ENCODE measurements at places on chromosomes 7 and 10.
A peak's percentile ranks its signal among the peaks of the same experiment; 100 is the strongest.

- DNase-seq = no peak
Observed at GRCh38 chr10:6512182-6512581, 67.9 kb downstream of the PRKCQ start.

- DNase-seq = no peak
Observed at GRCh38 chr7:129356176-129356575, 78.1 kb upstream of the STRIP2 start.

GRCh38 chr10:18497806-18498369, 153.5 kb downstream of the NSUN6 start:
- DNase-seq = no peak

DNA sequence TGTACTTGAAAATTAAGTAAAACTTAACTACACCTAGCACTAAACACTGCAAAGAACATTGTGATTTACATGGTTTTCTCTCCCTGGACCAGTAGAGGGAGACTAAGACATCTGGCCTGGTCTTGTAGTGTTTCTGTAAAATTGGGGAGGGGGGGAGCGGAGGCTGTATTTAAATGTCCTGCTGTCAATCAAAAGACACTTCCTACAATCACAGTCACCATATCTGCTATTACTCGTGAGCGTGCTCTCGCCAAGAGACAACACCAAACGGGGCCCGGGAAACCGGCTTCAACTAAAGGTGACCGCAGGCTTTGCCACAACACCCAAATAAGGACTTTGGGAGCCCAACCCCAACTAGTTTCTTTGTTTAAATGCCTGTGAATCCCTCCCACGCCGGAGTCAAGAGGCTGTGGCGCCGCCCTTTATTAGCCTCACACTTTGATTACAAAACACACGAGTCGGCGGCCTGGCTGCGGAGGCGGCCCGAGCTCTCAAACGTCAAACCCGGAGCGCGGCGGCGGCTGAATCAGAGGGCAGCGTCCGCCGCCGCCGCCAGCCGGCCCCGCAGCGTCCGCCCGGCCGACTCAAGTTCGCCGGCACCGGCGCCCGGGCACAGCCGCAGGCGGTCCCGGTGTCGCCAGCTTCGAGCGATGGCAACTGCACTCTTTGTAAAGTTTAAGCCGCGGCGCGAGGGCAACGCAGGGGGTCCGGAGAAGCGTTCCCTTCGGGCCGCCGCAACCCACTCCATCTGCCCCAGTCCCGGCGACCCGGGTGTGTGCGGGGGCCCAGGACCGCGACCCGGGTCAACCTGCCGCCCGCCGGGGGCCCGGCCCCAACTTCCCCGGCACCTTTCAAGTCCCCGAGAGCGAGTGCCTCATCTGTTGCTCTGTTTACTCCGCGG, 1.3 kb downstream of the KDM7A start:
- DNase-seq = peak; percentile 76

DNA sequence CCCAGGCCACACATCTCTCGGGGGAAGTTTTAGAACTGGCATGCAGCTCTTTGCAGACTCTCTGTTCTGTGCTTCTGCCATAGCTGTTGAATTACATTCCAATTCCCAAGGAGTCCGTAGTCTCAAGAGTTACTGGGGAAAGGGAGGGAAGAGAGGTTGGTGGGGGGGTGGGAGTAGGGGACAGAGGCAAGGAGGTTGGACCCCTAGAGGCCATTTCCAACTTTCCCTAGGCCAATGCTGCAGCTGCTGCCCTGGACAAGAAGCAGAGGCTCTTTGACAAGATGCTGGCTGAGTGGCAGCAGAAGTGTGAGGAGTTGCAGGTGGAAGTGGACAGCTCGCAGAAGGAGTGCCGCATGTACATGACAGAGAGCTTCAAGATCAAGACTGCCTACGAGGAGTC, 23.8 kb downstream of the MYH16 start:
- DNase-seq = no peak

GRCh38 chr10:37679465-37679864, 177.9 kb downstream of the ZNF248 start:
- no peak for DNase-seq

DNA sequence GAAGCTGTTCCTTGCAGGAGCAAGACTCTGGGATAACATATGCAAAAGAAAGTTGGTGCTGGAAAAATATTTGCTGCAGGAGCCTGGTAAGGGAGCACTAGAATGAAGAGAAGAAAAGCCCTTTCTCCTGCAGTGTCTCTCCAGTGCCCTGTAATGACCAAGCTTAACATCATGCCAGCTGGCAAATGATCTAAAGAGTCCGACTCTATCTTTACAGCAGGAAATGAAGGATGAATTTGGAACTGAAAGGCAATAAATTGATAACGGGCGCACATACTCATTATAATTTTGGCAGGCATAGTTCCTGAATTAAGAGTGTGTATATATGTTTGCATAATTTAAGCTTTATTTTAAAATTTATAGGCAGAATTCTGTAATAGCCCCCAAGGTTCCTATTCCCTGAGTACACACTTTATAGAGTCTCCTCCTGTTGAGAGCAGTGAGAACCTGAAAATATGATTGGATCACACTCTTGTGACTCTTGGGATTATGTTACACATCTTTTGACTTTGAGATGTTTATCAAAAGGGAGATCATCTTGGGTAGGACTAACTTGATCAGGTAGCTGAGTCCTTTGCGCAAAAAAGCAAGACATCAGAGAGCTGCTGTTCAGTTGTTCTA, 299.0 kb upstream of the MBL2 start:
- no peak for DNase-seq

GRCh38 chr10:62437696-62438095, 63.5 kb downstream of the ZNF365 start:
- DNase-seq = no peak

GRCh38 chr7:78092331-78092730, 293.8 kb downstream of the PHTF2 start:
- DNase-seq = no peak

- no peak for DNase-seq
Observed at GRCh38 chr7:126637538-126637937, 615.2 kb downstream of the GRM8 start.

DNA sequence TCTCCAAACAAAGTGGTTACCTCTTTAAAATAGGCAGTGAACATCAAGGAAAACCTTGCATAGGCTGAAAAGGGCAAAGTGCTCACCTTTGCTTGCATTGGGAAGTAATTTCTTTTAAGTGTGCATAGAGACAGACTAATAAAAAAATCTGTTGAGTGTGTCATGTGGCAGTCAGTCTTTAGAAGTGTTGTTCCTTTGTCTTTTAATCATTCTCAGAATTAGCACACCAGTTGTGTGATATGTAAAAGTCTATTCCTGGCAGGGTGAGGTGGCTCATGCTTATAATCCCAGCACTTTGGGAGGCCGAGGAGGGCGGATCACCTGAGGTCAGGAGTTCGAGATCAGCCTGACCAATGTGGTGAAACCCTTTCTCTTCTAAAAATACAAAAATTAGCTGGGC, 117.0 kb downstream of the INSYN2A start:
- no peak for DNase-seq

DNA sequence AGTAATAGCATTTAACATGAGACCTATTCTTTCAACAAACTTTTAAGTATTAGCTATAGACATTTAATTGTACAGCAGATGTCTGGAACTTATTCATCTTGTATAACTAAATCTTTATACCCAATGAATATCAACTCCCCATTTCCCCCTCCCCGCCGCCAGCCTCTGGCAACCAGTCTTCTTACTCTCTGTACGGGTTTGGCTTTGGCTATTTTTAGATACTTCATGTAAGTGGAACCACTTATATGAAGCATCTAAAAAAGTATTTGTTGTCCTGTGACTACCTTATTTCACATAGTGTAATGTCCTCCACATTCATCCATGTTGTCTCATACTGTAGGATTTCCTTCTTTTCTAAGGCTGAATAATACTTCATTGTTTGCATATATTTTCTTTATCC, 60.8 kb downstream of the RAB18 start:
- DNase-seq = no peak

- DNase-seq = no peak
Observed at GRCh38 chr10:112383325-112383724, 9.4 kb downstream of the ACSL5 start.

- DNase-seq = no peak
Observed at GRCh38 chr10:2759233-2759632, 308.1 kb upstream of the PFKP start.

- DNase-seq = no peak
Observed at GRCh38 chr7:12572941-12573575, 2.5 kb downstream of the SCIN start.

DNA sequence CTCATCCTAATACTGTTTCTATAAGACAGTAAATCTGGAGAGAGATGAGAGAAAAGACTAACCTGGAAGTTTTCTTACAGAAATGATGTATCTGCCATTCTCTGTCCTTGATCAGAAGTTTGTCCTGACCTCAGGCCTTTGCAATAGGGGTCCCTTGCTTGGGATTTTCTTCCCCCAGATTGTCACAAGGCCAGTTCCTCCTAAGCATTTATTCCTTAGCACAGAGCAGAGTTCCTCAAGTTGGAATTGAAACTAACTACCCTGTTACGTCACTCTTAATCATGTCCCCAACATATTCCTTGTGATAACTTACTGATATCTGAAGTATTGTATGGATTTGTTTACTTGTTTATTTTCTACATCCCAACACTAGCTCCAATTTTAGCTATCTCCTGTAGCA, 202.1 kb downstream of the COBL start:
- no peak for DNase-seq

DNA sequence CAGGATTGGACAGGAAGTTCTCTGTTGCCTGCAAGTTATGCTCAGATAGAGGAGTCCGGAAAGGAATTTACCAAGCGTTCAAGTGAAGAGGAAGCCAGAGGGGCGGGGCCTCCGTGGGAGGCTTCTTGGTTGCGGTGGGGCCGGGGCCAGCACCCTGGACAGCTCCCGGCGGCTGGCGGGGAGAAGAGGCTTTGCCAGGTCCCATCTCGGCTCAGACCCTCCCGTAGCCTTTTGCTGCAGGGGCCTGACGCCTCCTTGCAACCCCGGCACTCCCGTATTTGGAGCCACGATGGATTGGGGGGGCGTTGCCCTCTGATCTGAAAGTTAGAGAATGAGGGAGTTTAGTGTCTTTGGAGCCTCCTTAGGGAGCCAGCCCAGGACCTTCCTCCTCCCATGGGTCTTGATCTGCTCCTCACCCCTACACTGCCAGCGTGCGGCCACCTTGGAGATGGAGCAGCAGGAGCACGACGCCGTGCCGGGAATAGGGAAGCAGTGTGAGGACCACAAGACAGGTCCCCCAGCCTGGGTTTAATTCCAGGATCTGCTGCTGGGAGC, 3.1 kb upstream of the SLC18A3 start:
- DNase-seq = peak; percentile 28

- no peak for DNase-seq
Observed at GRCh38 chr7:105024734-105025133, 10.7 kb downstream of the KMT2E start.

- DNase-seq = no peak
Observed at GRCh38 chr7:108973075-108973474, 403.4 kb downstream of the DNAJB9 start.

GRCh38 chr10:81722399-81722798, 152.6 kb upstream of the NRG3 start:
- no peak for DNase-seq

DNA sequence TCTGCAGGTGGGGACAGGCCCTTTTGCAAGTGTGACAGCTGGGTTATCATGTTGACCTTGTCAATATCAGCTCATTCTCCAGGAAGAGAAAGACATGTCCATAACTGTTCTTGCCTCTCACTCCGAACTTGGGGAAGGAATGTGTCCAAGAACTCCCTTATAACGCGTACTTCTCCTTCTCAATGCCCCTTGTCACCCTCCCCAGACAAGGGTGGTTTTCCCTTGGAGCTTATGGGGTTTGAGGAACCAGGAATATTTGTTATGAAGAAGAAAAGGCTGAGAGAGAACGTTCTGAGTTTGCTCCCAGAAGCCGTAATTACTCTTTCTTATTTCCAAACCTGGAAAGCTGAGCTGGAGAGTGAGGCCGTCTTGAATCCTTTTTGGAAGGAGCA, 77.4 kb downstream of the MKI67 start:
- DNase-seq = no peak

GRCh38 chr10:35565602-35566081, 39.5 kb upstream of the GJD4 start:
- no peak for DNase-seq

GRCh38 chr7:45972629-45973312, 51.7 kb upstream of the IGFBP3 start:
- no peak for DNase-seq

DNA sequence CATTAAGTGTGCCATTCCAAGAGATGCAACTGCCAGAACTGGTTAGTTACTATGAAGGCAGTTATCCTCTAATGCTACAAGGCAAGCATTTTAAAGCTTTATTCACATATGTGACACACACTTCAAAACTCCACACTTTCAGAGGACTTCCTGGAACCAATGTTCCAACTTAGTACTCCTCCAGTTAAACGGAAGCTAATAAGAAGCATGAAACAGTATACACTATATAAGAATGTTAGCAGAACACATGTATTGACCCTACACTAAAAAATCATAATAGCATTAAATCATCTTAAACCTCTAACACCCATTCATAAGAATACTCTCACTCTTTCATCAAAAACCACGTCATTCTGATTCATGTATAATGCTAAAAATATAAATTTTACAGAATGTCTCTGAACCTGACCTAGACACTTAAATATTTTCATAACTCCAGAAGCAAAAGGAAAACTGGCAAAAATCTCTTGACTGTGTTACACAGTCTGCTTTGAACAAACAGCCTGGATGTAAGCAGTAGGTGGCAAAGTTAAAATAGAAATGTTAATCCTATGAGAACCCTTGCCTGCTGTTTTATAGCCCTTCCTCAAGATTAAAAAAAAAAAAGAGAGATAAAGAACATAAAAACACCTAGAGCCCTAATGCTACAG, 135.0 kb downstream of the SEMA3C start:
- DNase-seq = no peak

DNA sequence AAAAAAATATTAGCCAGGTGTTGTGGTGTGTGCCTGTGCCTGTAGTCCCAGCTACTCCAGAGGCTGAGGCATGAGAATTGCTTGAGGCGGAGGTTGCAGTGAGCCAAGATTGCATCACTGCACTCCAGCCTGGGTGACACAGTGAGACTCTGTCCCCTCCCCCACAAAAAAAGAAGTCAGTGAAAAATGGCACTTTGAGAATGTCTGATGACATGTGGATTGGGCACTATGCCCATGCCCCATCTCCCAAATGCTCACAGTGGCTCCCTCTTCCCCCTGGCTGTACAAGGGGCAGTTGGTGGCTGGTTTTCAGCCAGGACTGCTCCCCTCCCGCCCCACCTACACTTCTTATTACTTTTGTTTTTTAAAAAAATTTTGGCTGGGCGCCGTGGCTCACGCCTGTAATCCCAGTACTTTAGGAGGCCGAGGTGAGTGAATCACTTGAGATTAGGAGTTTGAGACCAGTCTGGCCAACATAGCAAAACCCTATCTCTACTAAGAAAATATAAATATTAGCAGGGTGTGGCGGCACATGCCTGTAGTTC, 26.1 kb downstream of the IL15RA start:
- DNase-seq = no peak

- DNase-seq = no peak
Observed at GRCh38 chr10:89330537-89331212, 2.9 kb downstream of the IFIT3 start.

- DNase-seq = no peak
Observed at GRCh38 chr7:35975851-35976454, 175.1 kb downstream of the SEPTIN7 start.

- no peak for DNase-seq
Observed at GRCh38 chr7:29397398-29397797, 166.2 kb upstream of the PRR15 start.
